Urinary bladder (tissue), 4 donors: ENCODE measurements at places on chromosomes 16 and 17.

DNA sequence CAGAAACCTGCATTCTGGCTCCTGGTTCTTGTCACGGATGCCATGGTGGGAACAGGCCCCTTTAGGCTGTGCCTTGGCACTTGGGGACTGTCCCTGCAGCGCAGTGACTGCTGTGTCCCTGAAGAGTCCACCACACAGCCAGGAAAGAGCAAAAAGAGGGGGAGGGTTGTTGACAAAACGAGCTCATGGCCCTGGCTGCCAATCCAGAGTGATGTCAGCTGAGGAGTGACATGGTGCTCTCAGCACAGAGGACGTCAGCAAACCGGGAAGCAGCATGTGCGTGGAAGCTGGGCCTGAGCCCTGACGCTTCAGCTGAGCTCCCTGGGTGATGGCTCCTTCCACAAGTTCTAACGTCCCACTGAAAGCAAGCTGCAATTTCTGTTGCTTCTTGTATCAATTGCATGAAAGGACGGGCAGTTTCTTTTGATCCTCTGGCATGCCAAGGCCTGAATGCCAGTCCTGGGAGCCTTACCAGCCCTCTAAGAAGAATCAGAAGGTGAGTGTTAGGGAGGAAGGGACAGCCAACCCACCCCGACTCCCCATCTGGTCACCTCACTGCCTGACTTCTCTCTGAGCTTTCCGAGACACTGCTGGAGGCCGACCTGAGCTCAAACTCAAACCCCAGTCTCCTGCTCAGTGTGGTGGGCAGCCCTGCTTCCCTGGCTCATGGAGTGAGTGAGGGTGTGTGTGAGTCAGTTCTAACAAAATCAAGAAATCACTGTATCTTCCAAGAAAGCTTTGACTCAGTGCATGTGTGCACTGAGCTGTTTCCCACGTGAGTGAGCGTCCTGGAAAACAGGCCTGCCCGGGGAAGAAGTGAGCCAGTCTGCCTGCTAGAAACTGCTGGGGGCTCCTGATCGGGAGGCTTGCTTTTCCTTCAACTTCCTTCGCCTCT is 14.7 kb upstream of the WNT3 start:
- no peak for DNase-seq

- DNase-seq: no peak
Measured at GRCh38 chr16:8941718-8942344, 21.9 kb downstream of the USP7 start.

- DNase-seq: no peak
Measured at GRCh38 chr16:4713663-4714501, 20.2 kb downstream of the ANKS3 start.

DNA sequence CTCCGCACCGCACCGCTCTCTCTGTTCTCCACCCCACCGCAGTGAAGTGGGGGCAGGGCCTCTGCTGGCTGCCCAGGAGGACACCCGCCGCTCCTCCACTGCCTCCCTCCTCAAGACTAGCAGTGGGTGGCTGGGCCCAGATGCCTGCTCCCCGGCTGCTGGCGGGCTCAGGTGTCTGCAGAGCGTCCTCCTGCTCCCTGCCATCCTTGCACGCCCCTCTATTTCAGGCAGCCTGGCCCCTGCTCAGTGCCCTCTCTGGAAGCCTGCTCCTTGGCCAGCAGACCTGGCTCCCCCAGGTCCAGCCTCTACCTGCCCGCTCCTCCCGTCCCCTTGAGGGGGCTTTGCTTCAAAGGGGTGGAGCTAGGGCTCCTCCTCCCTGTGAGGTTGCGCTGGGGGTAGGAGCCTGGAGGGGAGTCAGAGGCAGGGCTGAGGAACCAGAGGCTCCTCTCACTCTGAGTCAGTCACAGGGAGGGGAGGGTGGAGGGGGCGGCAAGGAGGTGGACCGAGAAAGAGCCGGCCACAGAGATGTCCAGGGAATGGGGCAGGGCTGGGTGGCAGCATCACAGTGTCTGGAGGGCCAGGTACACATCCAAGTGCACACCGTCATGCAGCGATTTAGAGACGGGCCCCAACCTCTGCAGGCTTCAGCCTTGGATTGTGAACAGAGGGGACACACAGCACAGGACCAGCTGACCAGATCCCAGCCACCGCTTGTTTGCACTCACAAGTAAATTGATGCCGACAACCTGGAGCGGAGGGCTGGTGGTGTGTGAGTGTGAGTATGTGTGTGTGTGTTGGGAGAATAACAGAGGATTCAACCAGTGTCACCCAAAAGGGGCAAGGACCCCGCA is 9.8 kb upstream of the TMEM92 start:
- no peak for DNase-seq

GRCh38 chr17:69455040-69455439 is 40.5 kb downstream of the MAP2K6 start:
- DNase-seq: no peak

DNA sequence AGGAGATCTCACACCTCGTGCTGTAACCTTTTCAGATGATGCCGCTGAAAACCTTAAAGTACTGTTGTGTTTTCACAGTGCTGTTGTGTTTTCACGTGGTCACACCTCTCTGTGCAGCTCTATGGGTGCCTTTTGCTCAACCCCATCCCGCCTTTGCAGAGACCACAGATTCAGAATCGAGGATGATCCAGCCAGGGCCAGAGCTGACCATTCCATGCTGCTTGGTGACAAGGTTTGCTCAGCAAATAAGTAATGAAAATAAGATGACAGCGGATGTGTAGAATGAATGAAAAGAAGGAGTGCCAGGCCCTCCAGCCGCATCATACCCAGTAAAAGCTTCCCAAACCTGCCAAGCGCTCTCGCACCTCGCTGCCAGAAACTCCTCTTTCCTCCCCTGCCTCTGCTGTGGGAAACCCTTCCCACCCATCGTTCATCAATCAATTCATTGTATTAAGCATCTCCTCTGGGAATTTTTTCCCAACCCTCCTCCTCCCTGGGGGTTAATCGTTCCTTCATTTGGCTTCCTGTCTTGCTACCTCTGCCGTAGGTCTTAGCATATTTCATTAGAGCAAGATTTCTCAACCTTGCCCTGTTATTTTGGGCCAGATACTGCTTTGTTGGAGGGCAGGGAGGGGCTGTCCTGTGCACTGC is 93.4 kb upstream of the CRHR1 start:
- no peak for DNase-seq

DNA sequence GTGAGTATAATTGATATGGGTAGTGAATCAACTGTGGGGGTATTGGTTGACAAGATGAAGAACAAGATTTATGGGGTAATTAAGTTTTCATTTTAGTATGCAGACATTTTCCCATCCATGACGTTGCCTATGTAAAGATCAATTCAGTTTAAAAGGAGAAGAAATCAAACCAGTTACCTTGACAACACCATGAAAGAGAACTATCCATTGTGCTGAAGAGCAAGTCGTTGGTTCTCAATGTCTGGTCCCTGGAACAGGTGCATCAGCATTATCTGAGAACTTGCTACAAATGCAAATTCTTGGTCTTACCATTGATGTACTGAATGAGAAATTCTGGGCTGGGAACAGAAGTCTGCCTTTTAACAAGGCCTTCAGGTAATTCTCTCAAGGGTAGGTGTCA is 801 bp upstream of the OR4D2 start:
- DNase-seq: no peak

GRCh38 chr17:596763-597644 is 117.6 kb downstream of the VPS53 start:
- no peak for DNase-seq

DNA sequence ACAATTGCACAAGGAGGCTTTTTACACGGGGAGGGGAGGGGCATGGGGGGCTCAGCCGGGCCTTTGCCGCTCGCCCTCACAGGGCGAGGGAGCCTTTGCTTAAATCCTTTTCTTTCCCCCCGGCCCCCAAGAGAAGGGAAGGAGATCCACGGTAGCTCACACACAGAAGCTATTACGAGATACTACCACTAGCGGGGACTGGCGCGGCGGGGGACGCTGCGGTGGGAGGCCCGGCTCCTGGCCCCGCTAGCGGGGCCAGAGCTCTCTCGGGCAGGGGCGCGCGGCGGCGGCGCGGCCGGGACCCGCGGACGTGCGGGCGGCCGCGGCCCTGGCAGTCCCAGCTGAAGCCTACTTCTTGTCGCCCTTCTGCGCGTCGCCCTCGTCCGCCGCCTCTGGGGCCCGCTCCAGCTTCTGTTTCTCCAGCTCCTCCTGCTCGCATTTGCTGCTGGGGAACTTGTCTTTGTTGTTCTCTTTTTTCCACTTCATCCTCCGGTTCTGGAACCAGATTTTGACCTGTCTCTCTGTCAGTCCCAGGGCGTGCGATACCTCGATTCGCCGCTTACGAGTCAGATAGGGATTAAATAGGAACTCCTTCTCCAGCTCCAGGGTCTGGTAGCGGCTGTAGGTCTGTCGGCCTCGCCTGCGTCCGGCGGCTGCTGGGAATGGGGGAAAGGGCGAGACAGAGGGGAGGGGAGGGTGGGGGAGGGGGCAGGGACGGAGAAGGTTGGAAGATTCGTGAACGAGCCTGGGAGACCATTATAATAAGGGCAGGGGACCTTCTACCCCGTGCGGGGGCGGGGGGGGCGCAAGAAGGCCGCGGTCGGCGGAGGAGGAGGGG is 2.0 kb downstream of the HOXB8 start:
- no peak for DNase-seq
